ENCODE measurements at places on chromosomes 4 and X. TPM values are rescaled to one million over a fixed set of nuclear protein-coding genes. Genes with fewer than 3 reads are reported as not detected.

Gene HAUS7
- total RNA-seq: 53.9 TPM

Gene CCDC110
- 0.34 TPM for total RNA-seq

Gene EVC2
- total RNA-seq: 1.8 TPM

Gene CYLC1
- not detected for total RNA-seq

Gene MAGEC3
- not detected for total RNA-seq

Gene ARAP2
- total RNA-seq: 0.64 TPM

Gene SPATA4
- total RNA-seq: 0.12 TPM

Gene CT45A2
- total RNA-seq: not detected

Gene DBET
- not detected for total RNA-seq

Gene CXCL1
- 6.0 TPM for total RNA-seq

Gene BRS3
- total RNA-seq: not detected

Gene CT45A10
- total RNA-seq: 0.22 TPM

Gene XK
- 0.36 TPM for total RNA-seq

Gene EGF
- 0.45 TPM for total RNA-seq

Gene L1CAM
- total RNA-seq: 18.2 TPM

Gene CNKSR2
- 1.8 TPM for total RNA-seq
